ENCODE measurements at places on chromosomes 16 and 17.

- DNase-seq, result no peak
Observed at GRCh38 chr16:2663553-2664546, 18.5 kb upstream of the KCTD5 start.

DNA sequence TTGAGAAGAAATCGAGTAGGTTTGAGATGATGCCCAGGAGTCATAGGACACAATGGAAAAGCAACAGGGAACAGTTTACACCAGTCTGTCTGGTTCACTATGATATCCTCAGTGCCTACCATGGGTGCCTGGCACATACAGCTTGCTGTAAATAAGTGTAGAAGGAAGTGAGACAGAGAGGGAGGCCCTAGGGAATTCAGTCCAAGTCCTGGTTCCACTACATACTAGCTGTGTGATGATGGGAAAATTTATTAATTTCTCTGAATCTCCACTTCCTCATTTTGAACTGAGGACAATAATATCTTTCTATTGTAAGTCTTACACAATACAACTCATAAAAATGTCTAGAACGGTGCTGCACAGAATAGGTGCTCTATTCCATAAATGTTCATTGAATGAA is 53.3 kb upstream of the LYRM9 start:
- no peak for DNase-seq

GRCh38 chr17:38735161-38735997 is 5.2 kb downstream of the CISD3 start:
- DNase-seq, result peak; percentile 55

- DNase-seq, result no peak
Observed at GRCh38 chr16:86700046-86700945, 121.9 kb downstream of the FOXL1 start.

GRCh38 chr16:89905511-89906139 is 13.0 kb upstream of the MC1R start:
- DNase-seq, result no peak

DNA sequence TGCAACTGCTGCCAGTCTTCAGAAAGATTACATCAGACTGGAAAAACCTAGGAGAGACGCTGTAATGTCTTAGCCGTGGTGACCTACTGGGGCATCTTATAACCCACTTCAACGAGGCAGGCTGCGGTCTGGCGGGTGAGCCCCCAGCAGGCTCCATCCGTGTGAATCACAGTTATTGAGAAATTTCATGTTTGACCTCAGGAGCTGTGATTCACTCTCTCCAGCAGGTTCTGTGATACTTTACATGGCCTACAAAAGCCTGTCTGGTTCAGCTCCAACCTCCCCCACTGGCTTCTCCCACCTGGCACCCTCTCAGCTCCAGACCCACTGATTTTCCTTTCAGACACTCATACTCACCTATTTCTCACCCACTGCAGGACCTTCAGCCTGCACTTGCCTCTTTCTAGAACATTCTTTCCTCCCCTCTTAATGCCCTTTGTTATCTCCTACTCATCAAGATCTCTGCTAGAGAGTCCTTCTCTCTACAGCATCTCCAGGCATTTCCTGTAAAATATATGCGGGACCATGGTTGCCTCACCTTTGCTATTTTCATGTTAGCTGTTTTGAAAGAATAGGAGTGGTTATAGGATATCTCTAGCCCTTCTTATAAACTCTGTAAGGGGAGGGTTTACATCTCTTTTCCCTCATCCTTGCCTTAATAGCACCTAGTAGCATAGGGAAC is 227.9 kb downstream of the MAF start:
- DNase-seq, result no peak

DNA sequence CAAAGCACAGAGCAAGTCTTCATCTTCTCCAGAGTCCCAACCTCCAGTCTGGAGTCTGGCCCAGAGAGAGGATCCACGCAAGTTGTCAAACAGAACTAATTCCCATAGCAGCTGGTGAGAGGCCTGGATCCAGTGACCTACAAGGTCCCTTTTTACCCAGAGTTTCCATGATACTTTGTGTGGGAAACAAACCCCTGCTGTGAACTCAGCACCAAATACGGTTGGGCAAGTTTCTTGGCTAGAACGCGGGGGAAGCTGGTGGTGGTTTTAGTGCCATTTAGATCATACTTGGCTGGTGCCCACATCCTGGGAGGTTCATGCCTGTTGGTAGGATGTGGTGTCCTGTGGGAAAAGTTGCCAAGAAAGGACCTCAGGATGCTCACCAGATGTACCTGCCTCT is 18.1 kb downstream of the TMC7 start:
- DNase-seq, result no peak
